ENCODE measurements at places on chromosomes 2 and 18.

DNA sequence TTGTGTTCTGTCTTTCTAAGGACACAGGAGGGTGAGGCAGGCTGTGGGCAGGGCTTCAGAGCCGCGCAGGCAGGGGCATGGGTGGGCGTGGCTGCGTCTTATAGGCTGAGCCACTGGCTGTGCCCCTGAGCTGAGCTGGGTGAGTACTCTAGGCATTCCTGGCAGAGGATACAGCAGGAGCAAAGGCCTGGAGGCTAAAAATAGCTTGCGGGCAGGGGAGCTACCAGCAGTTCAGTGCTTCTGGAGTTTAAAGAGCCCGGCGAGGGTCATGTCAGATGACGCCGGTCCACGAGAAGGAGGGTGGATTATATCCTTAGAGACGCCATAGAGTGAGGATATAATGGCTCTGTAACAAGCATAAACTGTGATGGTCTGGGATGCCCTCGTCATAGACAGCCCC, 31.5 kb upstream of the PDIA6 start:
- DNase-seq, result no peak

DNA sequence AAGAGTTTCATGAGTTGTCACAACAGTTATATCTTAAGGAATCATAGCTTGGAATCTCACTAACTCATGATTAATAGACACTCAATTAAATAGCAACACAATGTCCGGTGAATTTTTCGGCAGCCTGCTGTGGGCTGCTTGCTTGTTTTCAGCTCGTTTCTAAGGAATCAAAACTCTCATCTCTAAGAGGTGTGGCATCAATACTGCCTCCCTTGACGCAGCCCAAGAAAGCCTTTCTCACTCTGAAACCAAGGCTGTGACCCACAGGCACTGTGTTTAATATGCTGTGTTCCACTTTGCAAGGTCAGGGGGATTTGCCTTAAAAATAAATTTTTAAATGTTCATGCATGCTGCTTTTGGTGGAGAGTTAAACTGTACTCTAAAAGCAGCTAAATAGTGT, 5.4 kb downstream of the DCC start:
- DNase-seq, result no peak

DNA sequence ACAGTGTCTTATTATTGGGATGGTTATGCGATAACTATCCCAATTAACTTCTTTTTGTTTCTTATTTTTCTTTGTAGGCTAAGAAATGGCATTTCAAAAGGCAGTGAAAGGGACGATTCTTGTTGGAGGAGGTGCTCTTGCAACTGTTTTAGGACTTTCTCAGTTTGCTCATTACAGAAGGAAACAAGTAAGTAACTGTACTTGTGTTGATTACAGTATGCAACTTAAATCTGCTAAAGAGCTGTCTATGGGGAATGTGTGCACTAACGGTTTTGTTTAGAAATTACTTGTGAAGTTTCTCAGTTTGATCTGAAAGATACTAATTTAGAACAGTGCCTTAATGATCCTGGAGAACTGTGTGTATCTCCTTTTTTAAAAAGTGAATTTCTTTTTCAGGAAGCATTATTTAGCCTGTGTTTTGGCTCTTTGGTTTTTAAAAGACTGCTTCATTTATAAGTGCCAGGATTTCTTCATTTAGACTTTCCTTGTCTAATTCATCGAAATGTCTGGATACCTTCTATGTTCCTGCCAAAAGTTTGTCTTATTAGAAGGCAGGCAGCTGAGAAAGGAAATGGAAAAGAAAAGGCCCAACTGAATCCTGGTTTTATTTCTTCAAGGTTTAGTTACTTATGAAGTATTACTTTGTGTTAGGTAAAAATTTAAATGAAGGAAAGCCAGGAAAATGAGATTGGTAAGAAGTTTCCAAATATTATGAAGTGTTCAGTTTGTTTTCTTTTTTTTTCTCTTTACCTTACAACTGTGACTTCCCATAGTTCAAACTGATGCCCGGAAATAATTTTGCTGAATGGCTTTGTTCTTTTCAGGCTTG, 40.1 kb downstream of the GPD2 start:
- no peak for DNase-seq

- DNase-seq, result no peak
Observed at GRCh38 chr18:12406371-12407111, 1.2 kb upstream of the PRELID3A start.

GRCh38 chr2:230137902-230138539, 69.3 kb upstream of the SLC16A14 start:
- no peak for DNase-seq

Measured in HAP-1 (cell line).